Ammon's horn (tissue), 1 donor: ENCODE measurements at places on chromosomes 16 and 17.

DNA sequence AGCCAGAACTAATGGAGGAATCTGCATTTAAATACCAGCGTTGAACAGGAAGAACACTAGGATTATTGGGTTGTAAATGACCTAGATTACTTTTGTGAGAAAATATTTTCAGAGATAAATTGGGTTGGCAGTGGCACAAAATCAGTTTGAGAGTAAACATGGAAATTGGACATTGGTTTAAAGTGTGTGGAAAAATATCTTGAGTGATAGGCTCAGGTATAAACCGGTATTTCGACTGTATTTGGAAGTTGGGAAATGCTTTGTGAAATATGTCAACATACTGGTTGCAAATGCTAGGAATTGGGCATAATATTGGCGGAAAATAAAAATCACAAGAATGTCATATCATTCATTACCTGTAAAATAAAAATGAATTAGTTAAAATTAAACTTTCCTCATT is 15.1 kb downstream of the PRKAR1A start:
- DNase-seq: no peak

GRCh38 chr17:63841350-63842172 is 924 bp downstream of the SMARCD2 start:
- peak; percentile 62 for DNase-seq

- no peak for DNase-seq
Observed at GRCh38 chr17:81516439-81516838, 3.8 kb upstream of the ACTG1 start.

GRCh38 chr17:74632617-74633016 is 9.1 kb upstream of the CD300E start:
- no peak for DNase-seq

DNA sequence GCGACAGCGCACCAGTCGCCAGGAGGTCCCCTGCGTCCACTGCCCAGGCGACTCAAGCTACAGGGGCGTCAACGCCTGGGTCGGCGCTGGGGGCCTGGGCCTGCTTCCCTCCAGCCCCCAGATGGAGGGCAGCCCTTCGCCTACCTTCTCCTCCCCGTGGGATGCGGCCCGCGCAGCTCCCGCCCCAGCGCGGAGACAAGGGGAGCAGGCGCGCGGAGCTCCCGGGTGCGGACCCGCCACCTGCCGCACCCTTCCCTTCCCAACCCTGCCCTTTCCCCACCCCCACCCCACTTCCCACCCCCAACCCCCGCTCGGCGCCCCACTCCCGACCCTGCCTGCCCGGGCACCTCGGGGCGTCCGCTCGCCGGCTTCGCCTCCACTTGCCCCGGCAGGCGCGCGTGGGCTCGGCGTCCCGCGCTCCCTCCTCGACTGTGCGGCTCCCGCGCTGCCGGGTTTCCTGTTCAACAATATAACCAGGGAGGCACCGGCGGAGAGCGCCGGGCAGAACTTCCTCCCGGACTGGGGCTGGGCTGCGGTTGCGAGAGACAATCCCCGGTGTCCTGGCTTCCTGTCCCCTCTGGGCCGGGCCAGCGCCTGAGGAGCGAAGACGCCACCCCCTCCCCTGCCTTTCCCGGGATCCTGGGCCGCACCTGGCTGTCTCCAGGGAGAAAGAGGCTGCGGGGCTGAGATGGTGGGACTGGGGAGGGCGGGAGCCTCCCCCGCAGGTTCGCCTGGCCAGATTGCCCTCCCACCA is at the start of gene ARHGAP27:
Gene ARHGAP27, minus strand, starts transcription at position 466 of the 754 bp plus-strand sequence. CDS start 2,591 bp downstream, outside the sequence.
- no peak for DNase-seq

GRCh38 chr16:88905563-88905962 is 39.1 kb upstream of the PABPN1L start:
- no peak for DNase-seq

GRCh38 chr17:65918500-65918899 is 273.4 kb downstream of the CEP112 start:
- DNase-seq: no peak

- no peak for DNase-seq
Observed at GRCh38 chr16:9854675-9855074, 327.6 kb downstream of the GRIN2A start.

DNA sequence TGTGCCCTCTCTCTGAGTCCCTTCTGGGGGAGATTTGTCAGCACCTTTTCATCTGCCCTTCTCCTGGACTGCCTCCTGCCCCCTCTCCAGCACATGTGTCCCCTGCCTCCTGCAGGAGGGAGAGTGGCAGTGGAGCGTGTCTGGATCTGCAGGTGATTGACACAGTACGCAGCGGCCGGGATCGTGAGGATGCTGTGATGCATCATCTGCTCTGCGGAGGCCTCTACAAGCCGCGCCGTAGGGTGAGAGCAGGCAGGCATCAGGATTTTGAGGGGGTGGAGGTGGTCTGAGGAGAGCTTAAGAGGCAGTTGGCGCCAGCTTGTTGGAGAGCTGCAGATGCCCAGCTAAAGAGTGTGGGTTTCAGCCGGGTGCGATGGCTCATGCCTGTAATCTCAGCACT is 10.9 kb downstream of the SLC9A5 start:
- DNase-seq: no peak

- DNase-seq: peak; percentile 62
Observed at GRCh38 chr17:66302761-66303626, 581 bp downstream of the PRKCA start.

- no peak for DNase-seq
Observed at GRCh38 chr17:49890852-49891251, 43.0 kb upstream of the TAC4 start.

DNA sequence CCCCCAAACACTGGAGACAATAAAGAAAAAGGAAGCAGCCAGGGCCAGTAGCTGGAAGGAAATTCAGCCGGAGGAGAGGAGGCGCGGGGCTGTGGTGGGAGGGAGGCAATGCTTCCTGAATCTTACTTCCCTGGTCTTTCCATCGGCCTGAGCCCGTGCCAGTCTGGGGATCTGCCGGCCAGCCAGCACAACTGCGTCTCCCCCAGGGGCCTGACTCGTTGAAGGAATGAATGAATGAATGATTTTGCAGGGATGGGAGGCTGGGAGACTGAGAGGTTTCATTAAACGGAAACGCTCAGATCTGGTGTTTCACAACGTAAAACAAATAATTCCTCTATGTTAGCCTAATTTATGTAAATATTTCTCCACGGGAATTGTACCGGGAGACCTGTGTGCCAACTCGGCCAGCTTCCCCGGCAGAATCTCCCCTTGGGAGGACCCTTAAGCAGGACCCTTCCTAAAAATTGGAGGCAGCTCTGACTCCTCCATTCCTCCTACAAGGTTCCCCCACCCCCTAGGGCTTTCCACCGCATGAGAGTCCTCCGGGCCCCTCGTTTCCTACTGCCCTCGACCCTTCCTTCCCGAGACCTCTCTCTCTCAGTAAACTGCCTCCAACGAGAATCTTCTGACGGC is 1.3 kb upstream of the BAIAP2 start:
- peak; percentile 52 for DNase-seq
